ENCODE measurements at places on chromosomes 11 and 22.

DNA sequence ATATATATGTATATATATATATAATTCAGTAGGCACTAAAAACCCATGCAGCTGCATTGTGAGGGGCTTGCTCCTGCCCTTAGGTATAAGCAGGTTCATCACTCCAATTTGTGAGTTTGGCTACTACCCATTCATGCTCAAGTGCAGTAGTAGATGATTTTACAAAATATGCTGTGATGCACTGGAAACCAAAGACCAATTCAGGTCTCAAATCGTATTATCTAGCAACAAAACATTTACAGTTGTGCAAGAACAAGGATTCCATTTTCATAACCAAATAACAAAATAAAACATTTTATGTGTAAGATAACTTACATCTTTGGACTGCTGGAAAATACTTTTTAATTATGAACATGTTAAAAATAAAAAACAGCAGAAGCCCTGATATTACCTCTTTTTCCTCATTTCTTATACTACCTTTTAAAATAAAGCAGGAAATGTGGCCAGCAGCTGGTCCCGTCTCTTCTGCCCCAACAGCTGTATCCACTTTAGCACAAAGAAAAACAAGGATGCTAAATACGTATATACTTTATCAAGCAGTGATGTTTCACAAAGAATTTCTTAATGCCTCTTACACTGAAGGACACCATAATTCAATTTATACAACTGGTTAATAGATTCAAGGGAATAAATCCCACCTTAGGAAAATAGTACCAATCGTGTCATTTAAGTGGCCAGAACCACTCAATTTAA lies 2.8 kb downstream of the CREBZF start:
- no peak for DNase-seq

DNA sequence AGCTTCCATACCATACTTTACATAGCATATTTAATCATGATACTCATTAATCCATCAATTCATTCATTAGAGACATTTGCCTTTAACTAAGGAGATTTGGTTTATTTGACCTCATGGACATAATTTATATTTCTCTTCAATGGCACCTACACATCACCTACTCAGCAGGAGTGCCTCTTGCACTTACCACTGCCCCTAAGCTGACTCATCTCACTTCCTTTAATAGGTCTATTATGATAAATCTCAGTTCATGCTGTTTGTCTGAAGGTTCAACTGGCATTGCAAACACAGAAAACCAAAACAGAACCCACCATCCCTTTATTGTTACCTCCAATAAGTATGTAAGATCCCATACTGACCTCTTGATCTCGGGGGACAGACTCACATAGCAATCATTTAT lies 186.7 kb downstream of the LUZP2 start:
- no peak for DNase-seq

GRCh38 chr11:119322360-119322739 lies 5.4 kb upstream of the MCAM start:
- no peak for DNase-seq

DNA sequence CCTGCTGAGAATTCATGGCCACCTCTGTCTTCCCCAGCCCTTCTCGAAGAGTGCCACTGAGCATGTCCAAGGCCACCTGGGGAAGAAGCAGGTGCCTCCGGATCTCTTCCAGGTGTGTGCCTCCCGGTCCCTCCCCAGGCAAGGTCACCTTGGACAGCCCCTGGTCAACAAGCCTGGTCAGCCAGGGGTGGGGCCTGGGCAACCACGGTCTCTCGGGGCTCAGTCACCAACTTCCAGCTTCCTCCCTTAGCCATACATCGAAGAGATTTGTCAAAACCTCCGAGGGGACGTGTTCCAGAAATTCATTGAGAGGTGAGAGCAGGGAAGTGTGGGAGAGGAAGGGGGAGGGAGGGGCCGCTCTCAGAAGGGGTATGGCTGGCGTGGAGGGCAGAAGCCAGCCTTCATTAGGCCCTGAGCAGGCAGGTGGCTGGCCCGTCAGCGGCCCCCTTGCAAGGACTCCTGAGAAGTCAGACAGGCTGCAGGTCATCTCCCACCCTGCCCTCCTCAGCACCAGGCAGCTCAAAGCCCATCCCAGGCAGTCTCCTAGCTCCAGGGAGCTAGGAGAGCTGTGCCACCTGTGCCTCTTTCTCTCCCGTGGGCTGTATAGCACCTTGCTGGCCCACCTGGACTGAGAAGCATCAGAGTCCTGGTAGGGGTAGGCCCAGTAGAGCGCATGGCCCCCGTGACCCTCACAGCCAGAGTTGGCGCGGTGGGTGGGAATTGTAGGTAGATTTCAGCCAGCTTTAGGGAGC lies 9.3 kb upstream of the ANKRD13D start:
- no peak for DNase-seq

All from AG09319 (cell line).